ENCODE measurements at places on chromosomes 2 and 18. TPM values are rescaled to one million over a fixed set of nuclear protein-coding genes. Genes with fewer than 3 reads are reported as not detected.

RIT2 gene
- 0.65 TPM for polyA plus RNA-seq

- no peak for DNase-seq
Observed at GRCh38 chr2:99697811-99698568, 208.2 kb upstream of the REV1 start.

GRCh38 chr2:67259556-67260342 is 137.4 kb upstream of the ETAA1 start:
- no peak for DNase-seq

GRCh38 chr2:228698963-228699362 is 517.5 kb upstream of the SPHKAP start:
- DNase-seq: no peak

DNA sequence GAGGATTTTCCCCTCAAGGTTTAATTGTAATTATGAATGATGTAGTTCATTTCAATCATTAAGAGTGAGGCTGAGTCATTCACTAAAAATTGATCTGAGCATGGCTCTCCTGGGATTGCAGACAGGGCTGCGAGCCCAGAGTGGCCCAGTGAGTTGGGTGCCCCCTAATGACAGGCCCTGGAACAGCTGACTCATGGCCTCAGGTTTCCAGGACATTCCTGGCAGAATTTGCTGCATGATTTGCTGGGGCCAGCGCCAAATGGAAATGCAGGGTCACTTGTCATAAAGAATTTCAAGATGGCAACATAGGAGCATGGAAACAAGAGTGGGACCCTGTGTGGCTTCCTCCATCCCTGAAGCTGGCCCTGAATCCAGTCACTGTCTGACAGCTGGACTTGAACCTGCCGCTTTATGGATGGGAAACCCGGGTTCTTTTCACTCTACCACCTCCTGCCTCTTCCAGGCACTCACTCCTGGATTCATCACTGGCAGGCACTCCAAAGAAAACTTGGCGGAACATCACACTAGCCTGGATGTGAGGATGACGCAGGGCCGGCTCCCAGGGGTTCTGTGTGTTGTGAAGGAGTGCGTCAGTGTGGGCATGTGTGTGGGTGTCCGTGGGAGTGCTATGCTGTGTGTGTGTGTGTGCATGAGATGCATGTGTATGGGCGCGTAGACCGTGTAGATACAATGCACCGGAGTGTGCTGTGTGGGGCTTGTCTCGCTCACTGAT is 15.2 kb downstream of the OTOF start:
- DNase-seq: no peak

DNA sequence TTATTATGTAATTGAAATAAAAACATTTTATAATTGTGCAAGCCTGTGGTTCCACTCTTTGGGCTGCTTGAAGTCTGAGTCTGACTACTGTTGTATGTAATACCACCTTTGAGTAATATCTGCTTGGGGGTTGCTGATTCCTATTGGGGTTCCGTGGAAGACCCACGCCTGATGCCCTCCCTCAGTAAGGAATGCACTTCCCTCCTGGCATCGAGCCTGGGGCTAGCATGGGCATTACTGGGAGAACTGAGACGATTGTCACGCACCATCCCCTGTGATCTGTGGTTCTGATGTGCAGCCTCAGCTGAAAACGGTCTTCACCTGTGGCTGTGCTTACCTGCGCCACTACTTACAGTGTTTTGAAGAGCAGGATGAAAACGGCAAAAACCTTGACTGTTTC is 32.7 kb upstream of the RBM44 start:
- no peak for DNase-seq

SH3RF3 gene
- polyA plus RNA-seq: 12.6 TPM

DNA sequence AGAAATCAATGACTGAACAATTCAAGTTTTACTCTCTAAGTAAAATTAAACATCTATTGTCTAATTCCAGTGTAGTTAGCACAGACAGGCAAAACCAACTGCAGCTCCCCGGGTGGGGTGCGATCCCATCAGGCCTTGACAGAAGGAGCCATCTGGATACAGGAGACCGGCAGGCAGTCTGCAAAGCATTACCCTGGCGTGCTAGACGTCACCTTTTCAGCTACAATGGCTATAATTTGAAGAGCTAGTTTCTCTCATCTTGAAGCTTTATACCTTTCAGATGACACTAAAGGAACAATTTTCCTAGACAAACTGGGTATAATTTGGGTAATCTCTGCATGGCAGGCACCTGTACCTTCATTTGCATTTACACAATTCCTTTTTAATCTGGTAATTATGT is 761.5 kb upstream of the SOX11 start:
- no peak for DNase-seq

IL36A gene
- polyA plus RNA-seq: not detected

CNOT9 gene
- 19.6 TPM for polyA plus RNA-seq

GRCh38 chr2:17084877-17085276 is 419.2 kb upstream of the CYRIA start:
- no peak for DNase-seq

C1QL2 gene
- polyA plus RNA-seq: 0.04 TPM

GRCh38 chr2:135849087-135849486 is 12.1 kb upstream of the LCT start:
- no peak for DNase-seq

DNA sequence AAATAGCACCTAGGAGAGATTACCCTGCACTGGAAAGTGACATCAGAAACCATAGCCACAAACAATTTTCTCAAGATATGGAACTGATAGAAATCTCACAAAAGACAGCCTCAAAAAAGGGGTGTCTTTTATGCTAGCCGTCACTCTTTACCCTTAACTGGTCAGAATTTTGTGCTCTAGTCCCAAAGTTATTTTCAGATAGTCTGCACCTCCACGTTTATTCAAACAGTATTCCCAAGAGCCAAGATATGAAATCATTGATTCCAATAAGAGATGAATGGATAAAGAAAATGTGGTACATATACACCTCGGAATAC is 23.5 kb upstream of the PMAIP1 start:
- DNase-seq: no peak

EMILIN1 gene
- polyA plus RNA-seq: 347 TPM

DNA sequence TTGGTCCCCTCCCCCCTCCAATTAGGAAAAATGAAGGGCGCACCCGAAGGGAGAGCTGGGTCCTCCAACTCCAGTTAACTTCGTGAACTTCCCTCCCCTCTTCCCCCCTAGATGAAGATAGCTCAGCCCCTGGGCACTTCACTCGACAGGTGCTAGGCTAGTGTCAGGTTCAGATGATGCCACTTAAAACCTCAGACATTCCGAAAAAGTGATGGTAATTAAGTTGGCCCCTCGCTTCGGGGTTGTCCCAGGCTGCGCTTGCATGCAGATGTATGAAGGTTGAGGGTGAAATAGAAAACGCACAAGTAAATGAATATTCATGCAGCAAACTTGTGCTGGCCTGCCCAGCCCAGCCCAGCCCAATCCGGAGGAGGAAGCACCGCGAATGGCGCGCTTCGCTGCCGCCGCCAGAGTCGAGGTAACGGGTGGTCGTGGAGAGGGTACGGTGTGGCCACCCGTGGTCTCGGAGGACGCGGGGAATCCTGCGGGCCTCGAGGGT is 3.0 kb upstream of the GBX2 start:
- DNase-seq: no peak

CCDC148 gene
- 0.28 TPM for polyA plus RNA-seq

GRCh38 chr2:224777559-224777930 is 61.4 kb upstream of the CCDC195 start:
- no peak for DNase-seq

CD8B2 gene
- polyA plus RNA-seq: 1.8 TPM

GRCh38 chr2:156630579-156631337 is 194.6 kb downstream of the GPD2 start:
- DNase-seq: no peak

GRCh38 chr2:69514406-69514805 is 77.2 kb upstream of the NFU1 start:
- no peak for DNase-seq

GRCh38 chr2:172293952-172294351 is 133.4 kb upstream of the ITGA6 start:
- DNase-seq: no peak

DNA sequence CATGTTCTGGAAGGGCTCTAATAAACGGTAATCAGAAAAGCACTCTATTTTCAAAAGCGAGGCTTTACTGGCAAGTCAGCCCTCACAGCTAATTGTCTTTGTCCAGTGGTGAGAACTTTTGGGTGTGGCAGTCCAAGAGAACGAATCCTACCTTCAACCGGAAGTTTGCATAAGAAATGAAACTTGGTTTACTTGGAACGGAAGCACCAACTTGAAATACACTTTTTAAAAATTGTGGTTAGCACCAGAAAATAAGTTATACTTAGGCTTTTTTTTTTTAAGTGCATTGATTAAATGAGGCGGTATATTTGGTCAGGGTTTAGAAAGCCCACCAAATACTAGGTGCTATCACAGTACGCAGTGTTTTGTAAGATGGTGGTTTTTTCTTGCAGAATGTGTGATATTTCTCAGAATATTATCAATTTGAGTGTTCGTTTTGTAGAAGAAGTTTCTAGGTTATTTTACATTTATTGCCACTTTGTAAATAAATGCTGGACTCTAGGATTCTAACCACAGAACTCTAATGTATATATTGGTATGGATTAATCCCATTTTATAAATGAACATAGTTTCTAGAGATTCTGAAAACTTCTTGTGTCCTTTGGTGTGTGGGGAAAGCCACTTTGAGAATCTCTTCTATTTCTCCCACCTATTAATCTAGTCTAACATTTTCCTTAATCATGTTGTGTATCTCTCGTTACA is 1.2 kb downstream of the MYL12A start:
- DNase-seq: peak; percentile 13
